ENCODE measurements at places on chromosomes 7 and 10.
A peak's percentile ranks its signal among the peaks of the same experiment; 100 is the strongest.

DNA sequence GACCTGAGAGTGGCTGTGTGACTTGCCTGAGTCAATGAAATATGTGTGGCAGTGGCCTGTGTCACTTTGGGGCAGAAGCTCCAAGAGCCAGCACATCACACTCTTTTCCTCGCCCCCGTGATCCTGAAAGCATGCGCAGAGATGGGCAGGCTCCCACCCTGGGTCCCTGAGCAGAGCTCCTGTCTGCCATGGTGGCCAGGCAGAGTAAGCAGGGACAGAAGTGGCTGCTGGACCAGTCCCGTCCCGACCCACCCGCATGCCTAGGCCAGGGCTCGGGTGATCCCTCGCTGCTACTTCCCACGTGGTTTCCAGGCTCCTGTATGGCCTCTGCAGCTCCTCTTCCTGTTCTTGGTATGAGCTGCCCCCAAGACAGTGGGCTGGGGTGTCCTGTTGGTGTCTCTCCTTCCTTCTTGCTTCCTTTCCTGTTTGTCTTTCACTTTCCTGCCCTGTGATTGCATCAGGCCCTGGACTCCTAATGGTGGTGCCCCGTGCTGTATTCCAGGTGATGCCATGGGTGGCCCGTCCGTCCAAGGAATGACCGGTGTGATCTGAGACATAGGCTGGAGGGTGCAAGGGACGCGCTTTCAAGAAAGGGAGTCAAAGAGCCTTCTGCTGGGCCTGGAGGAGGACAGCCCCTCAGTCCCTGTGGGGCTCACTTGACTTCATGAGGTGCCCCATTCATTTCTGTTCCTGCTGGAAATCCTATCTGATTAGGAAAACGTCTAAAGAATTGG, 71.4 kb upstream of the SHH start:
- H3K27me3 ChIP-seq = no peaks in the 10 kb centered on the region
- no peak overlapping the region for H3K4me3 ChIP-seq
- H3K36me3 ChIP-seq = no peaks in the 10 kb centered on the region
- DNase-seq = no peak

GRCh38 chr10:79268161-79268601, 79.1 kb upstream of the PPIF start:
- H3K36me3 ChIP-seq = no peaks in the 10 kb centered on the region
- H3K27ac ChIP-seq = no peak overlapping the region
- H3K4me3 ChIP-seq = no peak overlapping the region
- no peaks in the 10 kb centered on the region for H3K27me3 ChIP-seq

GRCh38 chr7:112540839-112541577, 60.2 kb downstream of the LSMEM1 start:
- DNase-seq = no peak
- no peak overlapping the region for H3K4me3 ChIP-seq
- no peak overlapping the region for H3K27ac ChIP-seq
- no peaks in the 10 kb centered on the region for H3K4me1 ChIP-seq

- no peaks in the 10 kb centered on the region for H3K27me3 ChIP-seq
- no peak overlapping the region for H3K27ac ChIP-seq
- peaks cover 33% of the 10 kb centered on the region for H3K4me1 ChIP-seq
- H3K4me3 ChIP-seq = no peak overlapping the region
- peaks cover 4% of the 10 kb centered on the region for H3K36me3 ChIP-seq
These were observed 70.2 kb downstream of the GRB10 start for GRCh38 chr7:50712252-50713122.

GRCh38 chr7:35906191-35906908, 105.5 kb downstream of the SEPTIN7 start:
- peak; percentile 58 for DNase-seq
- H3K27ac ChIP-seq = no peak overlapping the region
- H3K36me3 ChIP-seq = peaks cover 2% of the 10 kb centered on the region
- H3K27me3 ChIP-seq = no peaks in the 10 kb centered on the region
- H3K4me3 ChIP-seq = no peak overlapping the region

Measured in neural crest cell (in vitro differentiated cells).